ENCODE measurements at places on chromosomes 2 and 18.

DNA sequence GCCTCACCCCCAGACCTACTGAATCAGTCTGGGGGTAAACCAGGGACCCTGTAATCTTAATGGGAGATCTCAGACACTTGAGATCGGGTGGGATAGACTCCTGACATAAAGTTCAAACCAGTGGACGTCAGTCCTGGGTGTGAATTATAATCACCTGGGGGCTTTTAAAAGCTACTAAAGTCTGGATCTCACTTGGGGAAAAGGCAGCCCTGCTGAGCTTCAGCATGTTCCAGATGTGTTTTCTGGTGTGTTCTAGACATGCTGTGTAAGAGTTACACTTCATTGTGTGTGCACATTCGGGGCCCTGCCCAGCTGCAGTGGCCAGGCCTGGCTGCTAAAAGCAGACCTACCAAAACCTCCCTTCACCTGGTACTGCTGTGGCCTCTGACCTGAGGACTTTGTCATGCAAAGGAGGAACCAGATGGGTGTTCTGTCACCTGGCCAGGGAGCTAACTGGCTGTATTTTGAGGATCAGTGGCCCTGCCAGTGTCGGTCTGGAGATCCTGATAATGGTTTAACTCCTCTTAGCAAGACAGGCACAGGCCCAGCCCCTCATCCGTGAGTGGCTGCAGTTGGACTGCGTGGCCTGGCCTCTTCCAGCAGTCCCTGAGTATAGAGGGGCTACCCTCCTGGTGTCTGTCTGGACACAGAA is 10.6 kb downstream of the RRM2 start:
- no peak for DNase-seq

DNA sequence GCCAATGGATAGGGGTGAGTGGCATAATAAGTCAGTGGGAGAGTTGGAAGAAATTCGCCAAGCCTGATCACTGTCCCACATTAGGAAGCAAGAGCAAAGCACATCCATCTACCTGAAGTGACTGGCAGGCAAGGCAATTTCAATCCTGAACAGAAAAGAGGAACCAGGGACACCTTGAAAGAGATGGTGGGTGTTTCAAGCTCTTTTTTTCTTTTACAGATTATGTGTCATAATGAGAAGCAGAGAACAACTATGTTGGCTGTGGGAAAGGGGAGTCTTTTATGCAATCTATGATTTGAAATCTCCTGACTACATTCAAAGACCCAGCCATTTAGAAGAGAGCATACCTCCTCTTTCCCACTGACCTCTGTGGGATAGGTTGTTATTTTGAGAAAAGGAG is 63.5 kb downstream of the TGIF1 start:
- DNase-seq = no peak

DNA sequence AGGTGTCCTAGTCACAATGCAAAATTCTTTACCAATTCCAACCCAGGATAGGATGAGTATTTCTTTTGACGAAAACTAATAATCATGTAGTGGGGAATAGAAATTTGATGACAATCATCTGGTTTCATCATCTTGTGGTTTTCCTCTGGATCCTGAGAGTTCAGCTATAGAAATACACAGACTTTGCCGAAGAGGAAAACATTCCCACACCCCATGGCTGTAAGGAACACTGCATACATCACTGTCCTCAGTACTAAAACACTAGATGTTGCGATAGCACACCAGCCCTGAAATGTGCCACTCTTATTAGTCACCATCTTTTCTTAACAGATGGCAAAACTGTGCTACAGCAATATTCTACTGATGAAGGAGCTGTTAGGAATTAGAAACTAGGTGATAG is 29.4 kb downstream of the CERKL start:
- no peak for DNase-seq

- no peak for DNase-seq
These were observed 188.1 kb downstream of the CAMKMT start for GRCh38 chr2:44549856-44550255.

DNA sequence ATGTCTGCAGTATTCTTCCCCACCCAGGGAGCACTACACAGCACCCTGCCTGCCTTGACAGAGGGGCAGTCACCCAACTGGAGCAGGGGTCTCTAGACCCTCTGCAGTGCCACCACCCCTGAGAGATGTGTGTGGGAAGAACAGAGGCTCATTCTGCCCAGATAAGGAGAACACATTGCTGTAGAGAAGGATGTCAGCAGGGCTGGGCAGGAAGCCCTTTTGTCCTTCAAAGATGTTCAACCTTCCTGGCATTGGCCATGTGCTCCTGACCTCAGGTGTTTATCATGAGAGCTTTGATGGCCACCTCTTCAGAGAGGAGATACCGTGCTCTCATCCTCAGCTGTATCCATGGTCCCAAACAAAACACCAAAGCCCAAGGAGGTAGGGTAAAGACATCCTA is 4.6 kb upstream of the TEX51 start:
- no peak for DNase-seq

DNA sequence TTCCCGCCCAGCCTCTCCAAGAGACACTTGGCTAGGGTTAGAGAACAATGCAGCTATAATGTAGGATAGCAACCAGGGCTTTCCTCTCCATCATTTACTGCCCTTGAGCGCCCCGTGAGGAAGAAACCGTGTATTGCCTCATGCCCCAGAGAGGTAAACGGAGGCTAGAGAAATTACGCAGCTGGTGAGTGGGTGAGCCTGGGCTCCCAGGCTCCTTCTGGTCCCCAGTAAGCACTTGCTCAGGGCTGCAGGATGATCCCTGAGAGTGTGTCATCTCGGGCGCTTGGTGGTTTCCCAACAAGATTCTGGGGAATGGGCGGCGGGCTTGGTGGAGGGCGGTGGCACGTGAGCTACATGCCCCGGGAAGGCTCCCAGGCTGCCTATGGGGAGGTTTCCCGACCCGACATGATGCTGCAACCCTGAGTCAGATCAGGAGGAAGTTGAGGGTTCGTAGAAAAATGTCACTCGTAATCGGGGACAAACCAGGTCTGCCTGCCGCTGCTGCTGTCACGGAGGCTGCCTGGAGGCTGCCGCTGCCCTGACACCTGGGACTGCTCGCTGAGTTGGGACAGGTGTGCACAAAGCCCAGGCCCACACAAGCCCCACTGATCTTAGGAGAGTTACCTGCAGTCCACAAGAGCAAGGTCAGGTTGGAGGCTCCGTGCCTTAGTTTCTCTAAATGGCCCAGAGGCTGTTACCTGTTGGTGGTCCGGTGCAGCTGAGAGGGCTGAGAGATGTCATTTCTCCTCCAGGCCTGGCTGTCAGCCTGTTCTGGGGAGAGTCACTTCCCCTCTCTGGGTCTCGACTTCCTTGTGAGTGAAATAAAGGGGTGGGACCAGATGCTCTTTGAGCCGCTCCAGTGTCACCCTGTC is at the start of gene GPR55:
GPR55 (minus strand) TSS at position 773 of the 872 bp plus-strand sequence. CDS start 14,280 bp downstream, outside the sequence.
- DNase-seq = peak; percentile 65

GRCh38 chr2:126645211-126645618 is 10.7 kb upstream of the GYPC start:
- no peak for DNase-seq

- DNase-seq = no peak
These were observed 612.7 kb downstream of the EPHA4 start for GRCh38 chr2:220959391-220959802.

DNA sequence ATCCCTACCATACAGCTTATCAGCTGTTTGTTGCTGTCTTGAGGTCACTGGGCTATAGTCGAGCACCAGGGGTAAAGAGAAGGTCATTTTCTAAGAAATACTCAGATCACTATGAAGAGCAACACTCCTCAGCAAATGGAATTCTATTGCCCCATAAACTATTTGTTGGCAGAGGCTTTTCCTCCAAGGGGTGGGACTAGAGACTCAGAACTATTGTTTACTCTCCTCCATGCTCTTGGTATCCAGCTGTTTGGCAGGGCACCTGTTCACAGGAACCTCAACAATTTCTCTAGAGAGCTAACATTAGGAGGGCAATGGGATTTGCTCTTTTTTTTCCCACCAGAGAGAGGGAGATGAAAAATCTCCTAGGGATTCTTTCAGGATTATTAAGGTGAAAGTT is 249.1 kb upstream of the SPRED2 start:
- DNase-seq = no peak
